ENCODE measurements at places on chromosomes 11 and 22.

DNA sequence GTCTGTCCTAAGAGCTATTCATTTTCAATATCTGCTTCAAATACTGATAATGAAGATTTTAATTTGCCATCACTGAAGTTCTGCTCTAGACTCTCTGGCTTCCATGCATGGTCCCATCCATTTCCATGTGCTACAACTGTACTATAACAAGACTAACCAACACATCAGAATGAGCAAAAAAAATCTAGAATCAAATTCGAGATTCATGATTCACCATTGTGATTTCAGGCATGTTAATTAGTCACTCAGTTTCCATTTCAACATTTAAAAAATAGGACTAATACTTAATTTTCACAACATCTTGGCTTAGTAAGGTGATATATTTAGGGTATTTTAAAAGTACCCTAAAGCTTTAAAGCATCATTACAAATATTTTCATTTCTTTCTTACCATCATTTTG, 22.8 kb downstream of the PICALM start:
- DNase-seq = peak; percentile 48

DNA sequence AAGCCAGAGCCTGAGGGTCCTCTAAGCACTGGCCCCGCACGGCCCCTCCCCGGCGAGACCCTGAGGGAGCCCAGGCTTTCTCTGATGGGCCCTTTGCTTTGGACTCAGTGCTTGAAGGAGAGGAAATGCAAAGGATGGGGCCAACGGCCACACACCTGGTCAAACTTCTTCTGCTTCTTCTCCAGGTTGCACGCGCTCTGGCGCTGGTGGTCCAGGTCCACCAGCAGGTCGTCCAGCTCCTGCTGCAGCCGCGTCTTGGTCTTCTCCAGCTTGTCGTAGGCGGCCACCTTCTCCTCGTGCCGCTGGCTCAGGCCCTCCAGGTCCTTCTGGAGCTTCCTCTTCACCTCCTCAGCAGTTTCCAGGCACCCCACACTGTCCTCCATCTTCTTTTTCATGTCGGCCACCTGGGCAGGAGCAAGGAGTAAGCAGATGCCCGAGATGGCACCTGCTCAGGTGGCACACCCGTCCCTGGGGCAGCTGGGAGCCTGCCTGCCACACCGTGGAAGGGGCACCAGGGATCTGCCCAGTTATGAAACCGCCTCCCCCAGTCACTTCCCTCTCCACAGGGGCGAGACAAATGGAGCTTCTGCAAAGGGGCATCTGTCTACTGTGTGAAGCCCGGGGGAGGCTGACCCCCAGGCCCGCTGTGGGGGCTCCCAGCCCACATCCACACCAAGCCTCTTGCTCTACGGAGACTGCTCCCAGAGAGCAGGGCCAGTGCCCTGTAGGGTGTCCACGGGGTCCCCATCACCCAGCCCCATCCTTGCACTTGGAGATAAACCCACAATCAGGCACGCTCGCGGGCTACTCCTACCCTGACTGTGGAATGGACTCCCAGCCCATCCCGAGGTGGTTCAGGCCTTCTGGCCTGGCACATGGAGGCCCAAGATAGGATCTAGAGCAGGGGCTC, 39.2 kb downstream of the APOL1 start:
- DNase-seq = no peak

GRCh38 chr11:74490941-74491340, 2.6 kb downstream of the LIPT2 start:
- DNase-seq = no peak

GRCh38 chr11:44596525-44597276, 31.2 kb downstream of the CD82 start:
- peak; percentile 85 for DNase-seq

Data from activated CD4-positive, alpha-beta T cell treated with anti-CD3 and anti-CD28 coated beads, Interleukin-2, amount 50 U/mL, for 16 hours (primary cell).